Stimulated activated CD8-positive, alpha-beta memory T cell treated with anti-CD3 and anti-CD28 coated beads, Interleukin-7, amount 100 ng/mL, for 48 hours (primary cell): ENCODE measurements at places on chromosomes 1 and 21.

GRCh38 chr1:59413327-59413720 lies 116.4 kb downstream of the FGGY start:
- no peak for DNase-seq

- no peak for DNase-seq
Observed at GRCh38 chr1:151062741-151063371, 2.7 kb downstream of the MLLT11 start.

DNA sequence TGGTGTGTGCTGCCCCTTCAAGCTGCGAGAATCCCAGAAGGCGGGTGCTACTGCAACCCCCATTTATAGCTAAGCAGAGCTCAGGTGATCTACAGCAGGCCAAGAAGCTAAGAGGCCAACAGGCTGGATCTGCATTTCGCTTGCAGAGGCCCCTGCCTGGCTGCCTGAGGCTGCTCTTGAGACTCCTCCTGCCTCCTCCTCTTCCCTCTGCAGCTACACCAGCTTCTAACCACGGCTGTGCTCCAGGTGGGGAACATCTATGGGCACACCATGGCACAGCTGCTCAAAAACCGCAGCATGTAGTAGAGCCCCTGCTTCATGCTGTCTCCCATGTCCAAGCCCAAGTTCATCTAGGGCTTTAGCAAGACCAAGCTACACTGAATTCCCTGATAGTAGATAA lies 72.9 kb upstream of the ZNF678 start:
- DNase-seq: no peak

DNA sequence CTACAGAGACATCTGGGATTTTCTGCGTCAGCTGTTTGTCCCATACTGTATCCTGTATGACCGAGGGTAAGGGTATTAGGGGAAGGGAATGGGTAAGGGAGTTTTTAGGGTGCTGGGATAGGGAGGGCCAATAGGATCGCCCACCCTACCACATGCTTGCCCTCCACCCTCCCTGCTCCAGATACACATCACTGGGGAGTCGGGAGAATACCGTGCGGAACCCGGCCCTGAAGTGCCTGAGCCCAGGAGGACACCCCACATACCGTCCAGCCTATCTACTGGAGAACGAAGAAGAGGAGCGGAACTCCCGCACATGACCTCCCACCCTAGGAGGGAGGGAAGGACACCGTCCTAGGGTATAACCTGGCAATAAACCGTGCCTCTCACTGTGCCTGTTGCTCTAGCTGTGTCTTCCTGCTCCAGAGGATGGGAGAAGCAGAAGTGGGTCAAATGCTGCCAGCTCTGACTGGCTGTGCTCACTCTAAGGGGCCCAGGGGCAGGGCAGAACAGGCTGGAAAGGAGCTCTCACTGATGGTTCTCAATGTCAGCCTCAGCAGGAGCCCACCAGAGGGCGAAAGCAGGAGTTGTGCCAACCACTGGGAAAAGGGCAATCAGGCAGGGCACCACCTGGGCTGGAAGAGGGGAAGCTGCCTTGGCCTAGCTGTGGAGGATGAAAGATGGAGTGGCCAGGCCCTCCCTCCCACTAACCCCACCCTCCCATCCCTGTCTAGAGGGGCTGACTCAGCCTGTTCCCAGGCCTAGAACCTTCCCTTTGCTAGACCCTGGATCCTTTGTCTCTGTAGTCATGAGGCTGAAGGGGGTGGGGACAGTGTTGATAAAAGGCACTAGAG lies 440 bp upstream of the LENEP start:
- no peak for DNase-seq

DNA sequence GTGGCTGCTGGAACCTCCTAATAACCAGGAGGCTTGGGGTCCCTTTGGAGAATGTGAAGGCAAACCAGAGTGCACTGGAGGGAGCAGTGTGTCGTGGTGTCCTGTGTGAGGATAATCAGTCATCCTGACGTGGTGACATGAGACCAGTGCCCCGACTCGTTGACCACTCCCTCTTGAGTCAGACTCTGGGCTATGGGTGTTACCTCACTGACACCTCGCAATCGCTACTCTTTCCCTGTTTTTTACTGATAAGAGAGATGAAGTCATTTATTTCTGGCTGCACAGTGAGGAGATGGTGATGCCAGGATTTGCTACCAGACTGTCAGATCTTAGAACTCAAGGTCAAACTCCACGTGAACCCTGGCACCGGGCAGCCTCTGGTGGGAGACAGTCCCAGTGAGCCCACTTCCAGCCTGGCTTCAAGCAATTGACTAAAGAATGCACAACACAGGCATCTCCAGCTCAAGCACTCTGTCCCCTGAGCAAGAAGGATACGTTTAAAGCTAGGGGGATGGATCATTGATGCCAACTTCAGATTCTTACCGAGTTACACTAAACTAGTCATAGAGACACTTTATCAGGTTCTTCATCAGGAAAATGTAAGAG lies 30.3 kb downstream of the UBASH3A start:
- no peak for DNase-seq

DNA sequence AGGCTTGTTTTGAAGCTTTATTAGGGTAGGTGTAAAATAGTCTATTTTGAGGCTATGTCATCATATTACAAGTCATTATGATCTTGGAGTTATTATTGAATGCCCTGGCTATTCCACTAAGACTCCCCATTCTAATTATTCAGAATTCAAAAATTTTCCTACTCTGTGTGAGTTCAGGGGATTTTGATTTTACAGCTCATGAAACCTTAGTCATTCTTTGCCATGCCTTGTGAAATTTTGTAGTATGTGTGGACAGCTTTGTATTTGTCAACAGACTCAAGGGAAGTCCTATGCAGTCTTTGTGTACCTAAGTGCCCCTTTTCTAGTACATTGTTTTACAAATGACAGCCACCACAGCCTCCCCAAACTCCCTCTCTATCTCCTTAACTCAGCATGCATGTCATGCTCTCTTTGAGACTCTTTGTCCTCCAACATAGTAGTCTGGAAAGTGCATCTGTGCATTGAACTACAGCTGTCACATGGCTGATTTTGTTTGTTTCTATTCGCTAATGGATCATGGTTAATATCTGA lies 28.0 kb downstream of the CD1D start:
- DNase-seq: no peak

- DNase-seq: no peak
Observed at GRCh38 chr1:115164484-115164883, 75.2 kb upstream of the TSPAN2 start.

- no peak for DNase-seq
Observed at GRCh38 chr21:40850071-40850470, 3.1 kb upstream of the DSCAM start.

DNA sequence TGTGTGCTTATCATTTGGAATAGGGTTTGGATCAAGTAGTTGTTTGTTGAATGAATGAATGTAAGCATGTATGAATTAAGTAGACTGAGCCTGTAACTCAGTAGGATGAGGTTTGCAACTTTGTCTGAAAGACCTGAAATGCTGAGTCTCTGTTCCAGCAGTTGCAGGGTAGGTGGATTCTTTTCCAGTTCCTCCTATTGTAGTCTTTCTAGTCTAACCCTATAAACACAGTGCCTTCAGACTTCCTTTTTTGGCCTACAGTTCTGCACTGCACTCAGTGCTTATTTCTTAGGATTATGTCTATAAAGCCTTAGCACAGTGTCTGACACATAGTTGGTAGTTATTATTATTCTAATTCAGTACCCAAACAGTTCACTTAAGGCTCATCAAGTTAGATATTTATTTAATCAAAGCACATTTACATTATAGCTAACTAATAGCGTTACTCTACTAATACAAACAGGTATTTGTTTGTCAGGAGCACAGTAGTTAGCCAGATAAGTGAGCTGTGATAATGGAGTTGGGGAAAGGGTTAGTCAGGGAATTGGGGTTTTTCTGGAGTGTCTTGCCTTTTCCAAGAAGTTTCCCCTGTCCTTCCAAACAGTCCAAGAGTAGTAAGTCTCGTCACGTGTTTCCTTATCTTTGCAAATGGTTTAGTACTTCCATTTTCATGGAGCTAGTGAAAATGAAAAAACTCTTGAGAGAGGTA lies 45.0 kb downstream of the ABCD3 start:
- DNase-seq: no peak

GRCh38 chr1:166090244-166090643 lies 76.6 kb downstream of the FAM78B start:
- DNase-seq: no peak

- DNase-seq: no peak
Observed at GRCh38 chr1:184494929-184495328, 108.1 kb downstream of the C1orf21 start.

DNA sequence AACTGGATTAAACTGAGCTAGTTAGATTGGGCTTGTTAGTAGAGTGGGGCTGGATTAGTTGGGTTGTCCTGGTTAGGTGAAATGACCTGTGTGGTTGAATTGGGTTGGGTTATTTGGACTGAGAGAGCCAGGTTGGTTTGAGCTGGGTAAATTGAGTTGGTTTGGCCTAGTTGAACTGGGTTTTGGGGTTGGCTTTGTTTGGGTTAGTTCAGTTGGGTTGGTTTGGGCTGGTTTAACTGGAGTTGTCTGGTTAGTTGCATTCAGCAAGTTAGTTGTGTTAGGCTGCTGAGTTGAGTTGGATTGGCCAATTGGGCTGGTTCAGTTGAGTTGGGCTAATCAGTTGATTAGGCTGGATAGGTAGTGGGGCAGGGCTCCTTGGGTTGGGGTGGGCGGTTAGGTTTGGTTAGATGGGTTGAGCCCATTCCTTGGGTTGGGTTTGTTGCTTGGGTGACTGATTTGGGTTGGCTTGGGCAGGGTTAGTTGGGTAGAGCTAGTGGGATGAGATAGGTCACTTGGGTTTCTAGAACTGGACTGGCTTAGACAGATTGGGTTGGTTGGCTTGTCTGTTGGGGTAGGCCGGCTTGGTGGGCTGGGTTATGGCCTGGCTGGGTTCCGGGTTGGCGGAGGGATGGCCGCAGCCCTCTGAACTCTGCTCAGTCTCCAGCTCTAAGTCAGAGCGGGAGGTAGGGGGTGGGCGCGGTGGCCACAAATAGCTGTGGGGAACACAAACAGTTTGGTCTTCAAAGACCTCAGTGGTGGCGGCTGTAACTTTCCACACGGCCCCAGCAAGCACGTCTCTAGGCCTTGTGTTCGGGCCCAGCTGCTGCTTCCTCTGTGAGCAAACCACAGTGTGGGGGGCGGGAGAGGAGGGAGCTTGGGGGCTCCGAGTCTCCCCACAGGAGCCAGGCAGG lies 67.2 kb upstream of the RUNX3 start:
- DNase-seq: peak; percentile 83

DNA sequence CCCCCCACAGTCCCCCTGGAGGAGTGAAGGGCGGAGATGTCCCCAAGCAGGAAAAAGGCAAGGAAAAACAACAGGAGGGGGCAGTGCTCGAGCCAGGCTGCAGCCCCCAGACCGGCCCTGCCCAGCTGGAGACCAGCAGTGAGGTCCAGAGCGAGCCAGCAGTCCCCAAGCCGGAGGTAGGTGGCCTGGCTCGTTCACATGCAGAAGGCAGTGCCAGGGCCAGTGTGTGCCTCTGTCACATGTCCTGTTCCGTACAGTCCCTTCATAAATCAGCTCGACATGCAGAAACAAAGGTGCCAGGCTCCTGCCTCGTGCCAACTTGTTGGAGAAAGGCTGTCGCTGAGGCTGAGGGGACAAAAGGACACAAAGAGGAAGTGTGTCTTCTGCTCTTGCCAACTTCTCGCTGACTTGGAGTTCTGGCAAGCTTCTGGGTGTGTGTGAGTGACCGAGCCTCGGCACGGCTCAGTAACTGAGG lies 24.1 kb upstream of the MPZL1 start:
- no peak for DNase-seq

DNA sequence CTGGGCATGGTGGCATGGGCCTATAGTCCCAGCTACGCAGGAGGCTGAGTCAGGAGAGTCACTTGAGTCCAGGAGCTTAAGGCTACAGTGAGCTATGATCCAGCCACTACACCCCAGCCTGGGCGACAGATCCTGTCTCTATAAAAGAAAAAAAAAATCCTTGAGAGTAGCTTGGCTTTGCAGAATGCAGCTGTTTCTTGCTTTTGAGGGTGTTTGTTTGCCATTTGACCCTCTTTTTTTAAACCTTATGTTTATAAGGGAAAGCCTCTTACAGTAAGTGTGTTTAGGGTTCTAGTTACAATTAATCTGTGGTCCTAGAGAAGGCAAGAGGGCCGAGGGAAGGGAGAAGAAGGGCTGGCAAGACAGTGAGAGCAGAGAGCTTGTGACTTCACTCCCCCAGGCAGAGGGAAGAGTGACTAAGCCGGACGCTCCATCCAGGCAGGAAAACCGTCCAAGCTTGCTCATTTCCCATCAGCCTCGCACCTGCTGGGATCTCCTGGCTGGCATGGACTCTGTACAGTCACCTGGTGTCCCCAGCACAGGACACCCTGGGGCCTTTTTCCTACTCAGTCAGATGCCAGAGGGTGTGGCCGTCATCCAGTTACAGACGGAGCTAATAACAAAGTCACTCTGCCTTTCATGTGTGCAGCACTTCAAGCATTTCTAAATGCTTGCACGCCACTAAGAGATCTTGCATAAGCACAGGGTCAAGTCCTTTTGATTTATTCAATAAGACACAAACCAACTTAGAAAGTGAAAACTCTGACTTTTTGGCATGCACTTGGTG lies 55.5 kb upstream of the PSEN2 start:
- no peak for DNase-seq

GRCh38 chr1:3773572-3774275 lies 1.2 kb downstream of the SMIM1 start:
- no peak for DNase-seq

GRCh38 chr1:115136706-115137105 lies 47.4 kb upstream of the TSPAN2 start:
- DNase-seq: no peak

DNA sequence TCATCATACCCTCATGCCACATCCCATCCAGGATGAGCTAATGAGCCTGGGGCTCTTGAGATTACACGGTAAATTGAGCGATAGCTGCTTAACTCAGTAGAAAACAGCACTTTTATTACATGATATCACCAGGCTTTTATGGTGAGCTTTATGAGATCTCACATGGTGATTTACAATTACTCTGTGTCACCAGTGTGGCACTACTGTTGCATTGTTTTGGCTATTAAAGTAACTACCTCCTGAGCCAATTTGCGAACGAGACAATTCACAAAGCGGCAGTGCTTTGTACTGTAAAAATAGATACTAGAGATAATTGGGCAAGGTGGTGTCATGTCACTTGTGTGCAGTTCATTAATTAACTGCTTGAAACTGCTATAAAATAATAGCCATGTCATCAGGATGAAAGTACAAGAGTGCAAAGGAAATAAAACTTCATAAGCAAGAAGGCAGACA lies 767.7 kb upstream of the ADGRL2 start:
- DNase-seq: no peak
